HT1080 (cell line): ENCODE measurements at places on chromosomes 5 and 9.

DNA sequence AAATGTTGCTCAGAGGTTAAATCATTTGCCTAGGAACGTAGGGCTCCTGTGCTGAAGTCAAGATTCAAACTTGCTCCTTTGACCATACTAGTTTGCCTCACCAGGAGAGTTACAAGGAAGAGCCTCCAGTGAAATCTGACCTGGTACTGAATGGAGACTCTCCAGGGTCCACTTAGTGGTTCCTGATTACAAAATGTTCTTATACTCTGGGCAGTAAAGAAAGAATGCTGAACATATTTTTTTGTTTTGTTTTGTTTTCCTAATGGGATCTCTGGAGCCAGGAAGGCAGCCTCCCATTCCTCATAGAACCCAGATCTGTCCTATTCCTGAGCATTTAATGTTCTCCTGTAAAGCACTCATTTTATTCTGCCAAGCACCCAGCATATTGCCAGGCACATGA lies 256.5 kb upstream of the CLINT1 start:
- DNase-seq = no peak

GRCh38 chr5:81629986-81630385 lies 120.9 kb downstream of the SSBP2 start:
- DNase-seq = no peak

DNA sequence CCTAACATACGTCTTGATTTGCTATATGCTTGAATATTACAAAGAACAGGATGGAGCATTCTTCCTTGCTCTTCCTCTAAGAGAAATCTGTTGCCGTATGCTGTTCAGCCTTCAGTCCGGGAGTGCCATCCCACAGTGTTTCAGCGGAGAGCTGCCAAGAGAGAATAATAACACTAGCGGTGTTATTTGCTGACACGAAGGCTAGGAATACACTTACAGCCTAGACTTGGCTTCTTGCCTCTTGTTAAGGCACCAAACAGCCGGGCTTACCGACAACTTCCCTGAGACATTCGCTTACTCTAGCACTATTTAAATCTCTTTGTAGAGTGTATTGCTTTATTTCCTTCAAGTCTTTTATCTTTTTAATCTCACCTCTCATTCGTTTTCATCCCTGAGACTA lies 31.4 kb downstream of the KCTD16 start:
- DNase-seq = no peak

DNA sequence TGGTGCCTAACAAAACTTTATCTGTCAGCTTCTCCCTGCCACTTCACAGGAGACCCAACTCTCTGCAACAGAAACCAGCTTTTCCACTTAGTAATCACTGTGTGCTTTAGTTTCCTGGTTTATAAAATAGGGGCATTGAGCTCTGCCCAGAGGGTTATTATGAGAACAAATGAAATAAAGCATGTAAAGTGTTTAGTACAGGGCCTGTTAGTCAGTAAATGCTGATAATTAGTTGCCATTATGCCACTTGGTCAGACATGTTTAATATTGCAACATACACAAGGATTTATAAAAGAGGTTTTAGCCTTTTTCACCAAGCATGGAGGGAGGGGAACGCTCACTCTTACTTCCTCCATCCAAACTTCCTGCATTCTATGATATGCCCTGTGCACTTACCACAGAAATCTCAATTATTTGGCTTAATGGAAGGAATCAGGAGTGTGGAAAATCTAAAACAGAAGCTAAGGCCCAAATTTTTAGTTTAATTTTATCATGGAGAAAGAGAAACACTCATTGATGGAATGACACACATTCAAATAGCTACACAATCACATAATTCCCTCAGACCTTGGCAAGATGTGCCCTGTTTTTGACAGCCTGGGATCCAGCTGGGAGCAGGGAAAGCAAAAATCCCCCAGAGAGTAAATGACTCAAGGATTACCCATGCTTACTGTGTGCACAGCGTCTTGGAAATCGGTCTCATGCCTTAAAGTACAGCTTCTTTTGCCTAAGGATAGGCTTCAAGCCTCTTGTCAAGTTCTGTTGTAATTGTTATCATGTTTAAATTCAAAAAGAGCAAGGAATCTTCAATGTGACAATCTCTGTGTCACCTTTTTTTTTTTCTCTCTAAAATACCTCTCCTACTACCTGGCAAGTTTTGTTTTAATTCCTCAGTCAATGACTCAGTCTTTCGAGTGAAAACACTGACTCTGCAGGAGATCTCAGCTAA lies 34.0 kb downstream of the ZNF474 start:
- peak; percentile 85 for DNase-seq

GRCh38 chr9:94950579-94951323 lies 224.3 kb downstream of the AOPEP start:
- DNase-seq = peak; percentile 60

DNA sequence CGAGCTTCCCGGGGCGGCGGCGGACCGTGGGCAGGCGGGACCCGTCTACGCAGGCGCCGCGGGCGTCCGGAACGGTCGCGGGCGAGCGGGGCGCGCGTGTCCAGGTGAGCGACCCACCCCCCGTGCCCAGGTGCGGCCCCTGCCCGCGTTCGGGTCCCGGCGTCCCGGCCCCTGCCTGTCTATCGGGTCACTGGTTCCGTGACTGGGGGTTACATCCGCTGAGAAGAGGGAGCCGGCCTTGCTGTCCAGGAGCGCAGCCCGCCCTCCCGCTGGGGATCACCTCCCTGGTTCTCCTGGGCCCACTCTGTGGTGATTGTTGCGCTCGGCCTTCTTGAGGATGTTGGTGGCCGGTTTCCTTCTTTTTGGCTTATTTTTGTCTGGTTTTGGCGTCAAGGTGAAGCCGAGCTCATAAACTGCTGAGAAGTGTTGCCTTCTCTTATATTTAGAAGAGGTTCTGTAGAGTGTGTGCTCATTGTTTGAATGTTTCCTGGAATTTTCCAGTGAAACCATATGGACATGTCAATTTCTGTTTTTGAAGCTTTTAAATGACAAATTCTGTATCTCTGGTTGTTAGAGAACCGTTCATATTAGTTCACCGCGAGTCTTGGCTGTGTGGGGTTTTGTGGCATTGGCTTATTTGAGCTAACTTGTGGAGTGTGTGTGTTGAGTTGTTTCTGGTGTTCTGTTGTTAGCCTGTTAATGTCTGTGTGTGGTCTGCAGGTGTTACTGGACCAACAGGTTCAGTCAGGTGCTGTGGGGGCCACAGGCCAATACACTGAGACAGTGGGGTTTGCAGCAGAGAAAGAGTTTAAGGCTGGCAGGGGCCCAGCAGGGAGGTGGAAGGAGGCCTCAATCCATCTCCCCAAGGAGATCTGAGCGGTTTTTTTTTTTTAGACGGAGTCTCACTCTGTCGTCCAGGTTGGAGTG lies 621 bp downstream of the CEP72 start:
- DNase-seq = peak; percentile 25

DNA sequence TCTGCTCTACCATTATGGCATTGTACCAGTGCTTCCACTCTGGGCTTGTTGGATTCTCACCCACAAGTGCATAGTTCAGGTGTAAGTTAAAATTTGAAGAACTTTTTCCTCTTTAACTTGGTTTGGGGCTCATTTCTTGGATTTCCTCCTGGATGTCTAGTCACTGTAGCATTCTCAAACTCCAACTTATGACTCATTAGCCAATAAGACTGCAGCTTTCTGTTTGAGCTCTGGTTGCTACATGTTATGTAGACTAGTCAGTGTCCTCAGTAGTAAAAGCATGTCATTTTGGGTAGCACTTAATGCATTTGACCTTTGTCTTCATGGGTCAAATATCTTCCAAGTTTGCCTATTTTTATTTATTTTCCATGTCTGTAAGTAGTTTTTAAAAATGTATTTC lies 790.8 kb downstream of the BRINP1 start:
- DNase-seq = peak; percentile 66

DNA sequence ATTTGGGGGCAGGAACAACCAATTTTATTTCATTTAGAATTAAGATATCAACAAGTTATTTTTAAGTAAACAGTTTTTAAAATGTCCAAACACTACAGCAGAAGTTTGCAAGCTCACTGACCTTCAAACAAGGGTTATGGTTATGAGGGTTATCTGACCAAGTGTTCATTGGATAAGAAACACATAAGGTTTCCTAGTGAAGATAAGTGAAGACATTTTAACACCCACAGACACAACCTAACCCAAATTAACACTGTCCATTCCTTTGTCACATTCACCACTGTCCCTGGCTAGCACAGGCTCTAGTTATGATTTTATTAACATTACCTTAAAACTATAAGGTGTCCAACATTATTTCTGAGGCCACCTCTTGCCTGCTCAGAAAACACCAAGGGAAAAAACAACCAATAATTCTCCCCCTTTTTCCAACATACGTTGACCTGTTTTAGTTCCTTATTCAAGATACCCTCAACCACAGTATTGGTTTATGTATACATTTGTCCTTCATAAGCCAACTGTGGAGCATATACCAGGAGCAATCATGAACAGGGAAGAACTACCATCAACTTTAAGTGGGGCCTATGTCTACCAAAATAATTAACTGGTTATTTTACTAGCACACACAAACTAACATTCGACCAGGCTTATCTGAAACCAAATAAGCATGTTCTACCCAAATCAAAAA lies 4.0 kb downstream of the ETF1 start:
- no peak for DNase-seq

GRCh38 chr9:122396614-122397148 lies 25.9 kb downstream of the PTGS1 start:
- DNase-seq = no peak

- DNase-seq = no peak
Measured at GRCh38 chr9:129930743-129931142, 95.5 kb downstream of the USP20 start.

GRCh38 chr9:928363-929042 lies 48.0 kb upstream of the DMRT3 start:
- DNase-seq = peak; percentile 17

GRCh38 chr5:109788596-109788995 lies 98.9 kb downstream of the MAN2A1 start:
- DNase-seq = no peak

GRCh38 chr9:738209-738915 lies 103.1 kb upstream of the DMRT1 start:
- peak; percentile 92 for DNase-seq

DNA sequence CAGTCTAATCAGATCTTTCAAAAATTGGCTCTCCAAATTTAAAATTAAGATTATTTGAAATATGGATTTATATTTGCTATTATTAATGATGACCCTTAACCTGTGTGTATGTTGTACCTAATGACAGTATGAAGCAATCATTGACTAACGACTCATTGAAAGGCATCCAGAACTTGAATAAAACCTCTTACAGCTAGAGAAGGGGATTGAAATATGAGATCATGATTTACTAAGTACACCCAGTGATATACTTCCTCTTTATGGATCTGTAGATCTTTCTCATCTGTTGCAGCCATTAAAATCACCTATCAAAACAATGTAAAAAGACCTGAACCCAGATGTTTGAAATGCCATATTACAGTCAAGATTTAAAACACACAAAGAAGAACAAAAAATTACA lies 126.5 kb downstream of the RPS23 start:
- no peak for DNase-seq

DNA sequence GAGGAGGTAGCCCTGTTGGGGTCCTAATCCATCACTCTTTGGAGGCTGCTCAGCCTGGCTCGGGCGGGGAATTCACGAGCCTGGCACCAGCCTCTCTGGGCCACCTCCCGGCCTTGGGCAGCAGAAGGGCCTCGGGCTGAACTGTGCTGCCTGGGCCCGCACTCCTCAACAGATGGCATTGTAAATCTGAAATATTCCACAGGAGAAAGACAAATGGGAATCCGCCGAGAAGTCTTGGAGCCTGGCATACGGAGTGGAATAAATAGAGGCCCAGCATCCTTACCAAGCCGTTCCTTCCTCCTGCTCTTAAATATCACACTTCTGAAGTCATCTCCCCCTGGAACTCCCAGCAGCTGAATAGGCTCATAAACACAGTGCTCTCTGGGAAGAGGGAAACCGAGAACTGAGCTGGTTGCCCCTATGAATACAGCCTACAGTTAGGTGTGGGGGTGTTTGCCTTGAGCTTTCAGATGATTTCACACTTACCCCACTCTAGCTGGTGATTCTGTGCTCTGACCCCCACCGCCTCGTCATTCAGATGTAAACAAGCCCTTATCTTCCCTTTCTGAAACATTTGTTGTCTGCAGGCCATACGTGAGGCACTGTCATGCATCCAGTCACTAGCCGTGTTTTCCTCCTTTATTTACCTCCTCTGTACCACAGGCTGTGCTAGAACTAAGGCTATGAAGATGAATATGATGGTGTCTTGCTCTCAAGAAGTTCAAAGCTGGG lies 455.0 kb upstream of the CLINT1 start:
- no peak for DNase-seq

- peak; percentile 55 for DNase-seq
Measured at GRCh38 chr5:84382363-84383295, 2.1 kb downstream of the EDIL3 start.

DNA sequence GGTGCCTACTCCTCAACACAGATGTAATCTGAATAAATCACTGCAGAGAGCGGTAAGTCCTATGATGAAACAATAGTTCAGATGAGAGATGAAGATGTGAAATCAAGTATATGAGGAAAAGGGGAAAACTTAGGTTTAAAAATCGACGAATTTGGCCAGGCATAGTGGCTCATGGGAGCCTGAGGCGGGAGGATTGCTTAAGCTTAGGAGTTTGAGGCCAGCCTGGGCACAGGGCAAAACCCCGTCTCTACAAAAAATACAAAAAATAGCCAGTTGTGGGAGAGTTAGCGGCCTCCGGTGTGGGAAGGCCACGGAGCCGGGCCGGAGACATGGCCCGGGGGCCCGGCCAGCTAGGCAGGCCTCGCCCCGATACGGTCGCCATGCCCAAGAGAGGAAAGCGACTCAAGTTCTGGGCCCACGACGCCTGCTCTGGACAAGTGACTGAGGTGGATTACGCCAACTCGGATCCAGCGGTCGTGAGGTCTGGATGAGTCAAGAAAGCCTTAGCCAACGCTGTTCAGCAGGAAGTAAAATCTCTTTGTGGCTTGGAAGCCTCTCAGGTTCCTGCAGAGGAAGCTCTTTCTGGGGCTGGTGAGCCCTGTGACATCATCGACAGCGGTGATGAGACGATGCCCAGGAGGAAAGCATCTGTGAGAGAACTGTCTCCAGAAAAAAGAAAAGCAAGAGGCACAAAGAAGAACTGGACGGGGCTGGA lies 62.8 kb upstream of the SUB1 start:
- DNase-seq = peak; percentile 95

DNA sequence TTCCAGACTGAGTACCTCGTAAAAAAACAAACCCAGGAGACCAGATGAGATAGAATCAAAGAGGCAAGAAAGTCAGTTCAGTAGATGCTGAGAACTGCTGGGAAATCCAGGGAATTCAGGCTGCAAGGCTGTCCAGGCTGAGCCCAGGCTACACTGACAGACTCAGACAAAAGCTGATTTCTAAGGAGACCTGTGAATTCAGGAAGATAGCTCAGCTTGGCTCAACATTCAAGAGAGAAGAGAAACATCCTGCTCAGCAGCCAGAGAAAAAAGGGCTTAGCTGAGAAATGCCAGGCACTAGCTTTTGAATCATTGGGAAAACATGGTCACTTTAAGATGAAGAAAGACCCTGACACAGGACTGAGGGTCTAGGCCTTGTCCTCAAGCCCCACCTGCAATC lies 118.2 kb upstream of the SLC44A1 start:
- no peak for DNase-seq

- DNase-seq = no peak
Measured at GRCh38 chr5:91179018-91179417, 204.1 kb downstream of the ARRDC3 start.
